ENCODE measurements at places on chromosomes 4 and X.

DNA sequence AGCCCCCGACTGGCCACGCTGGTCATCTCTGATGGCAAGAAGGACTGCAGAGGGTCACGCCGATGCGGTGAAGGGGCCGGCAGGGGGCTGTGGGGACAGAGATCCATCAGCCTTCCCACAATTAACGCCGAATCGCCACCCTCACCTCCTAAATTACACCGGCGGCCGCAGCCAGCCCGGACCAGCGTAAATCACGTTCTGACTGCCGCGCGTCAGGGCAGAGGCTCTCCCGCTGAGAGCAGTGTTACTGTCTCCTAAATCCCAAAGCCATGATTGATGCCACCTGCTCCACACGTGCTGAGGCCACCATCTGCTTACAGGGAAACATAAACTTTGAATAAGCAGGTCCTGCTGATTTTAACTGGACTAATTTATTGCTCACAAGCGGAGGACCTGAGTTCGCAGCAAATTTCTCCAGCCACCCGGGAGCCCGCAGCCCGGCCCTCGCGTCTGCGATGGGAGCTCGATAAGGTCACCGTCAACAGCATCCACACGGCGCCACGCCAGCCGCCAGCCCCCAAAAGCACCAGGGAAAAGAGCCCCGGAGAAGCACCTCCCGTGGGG lies 127.3 kb upstream of the NKX1-1 start:
- DNase-seq, result no peak

GRCh38 chr4:79298484-79298883 lies 27.4 kb downstream of the NAA11 start:
- DNase-seq, result no peak

- DNase-seq, result peak; percentile 33
Measured at GRCh38 chrX:112642349-112642748, 37.4 kb downstream of the LHFPL1 start.

- DNase-seq, result no peak
Measured at GRCh38 chr4:184751585-184751956, 17.7 kb upstream of the CENPU start.

DNA sequence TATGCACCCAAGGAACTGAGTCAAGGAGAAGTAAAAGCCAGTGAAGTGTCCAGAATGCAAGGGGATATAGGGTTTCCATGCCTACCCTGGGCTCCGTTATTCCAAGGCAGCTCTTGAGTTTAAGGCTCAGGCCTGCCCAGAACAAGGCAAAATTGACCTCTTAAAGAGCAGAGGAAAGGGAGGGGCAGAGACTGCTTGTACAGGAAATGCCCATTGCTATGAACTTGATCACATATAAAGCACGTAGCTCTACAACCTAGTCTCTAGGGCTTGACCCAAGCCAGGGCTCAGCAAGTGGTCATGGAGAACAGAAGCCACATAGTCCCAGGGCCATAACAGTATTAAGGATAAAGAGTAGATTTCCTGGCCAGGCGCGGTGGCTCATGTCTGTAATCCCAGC lies 58.2 kb upstream of the MSN start:
- DNase-seq, result no peak

- DNase-seq, result no peak
Measured at GRCh38 chrX:153245288-153245731, 66.2 kb downstream of the MAGEA1 start.

DNA sequence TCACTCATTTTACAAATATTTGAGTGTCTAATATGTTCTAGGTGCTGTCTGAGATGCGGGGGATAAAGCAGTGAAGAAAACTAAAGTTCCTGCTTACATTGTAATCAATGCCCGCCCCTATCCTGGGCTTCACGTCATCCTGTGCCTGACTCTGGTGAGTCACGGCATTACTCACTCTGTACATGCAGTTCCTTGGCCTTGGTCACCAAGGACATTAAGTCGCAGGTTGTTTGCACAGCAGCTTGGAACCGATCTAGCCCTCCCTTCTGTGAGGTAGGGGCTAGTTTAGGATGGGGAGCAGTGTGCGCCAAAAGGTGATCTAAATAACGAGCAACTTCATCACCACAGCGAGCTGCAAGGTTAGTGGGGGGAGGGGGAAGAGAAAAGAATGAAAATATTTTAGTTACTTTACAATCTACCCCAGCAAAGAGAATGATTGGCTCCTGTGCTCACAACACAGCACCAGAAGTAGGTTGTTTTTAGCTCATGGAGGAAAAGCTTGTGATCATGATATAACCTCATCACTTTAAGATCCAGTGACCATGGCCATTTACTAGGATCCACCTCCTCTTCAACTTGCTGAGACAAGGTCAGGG lies 48.0 kb upstream of the HDAC8 start:
- DNase-seq, result peak; percentile 84

DNA sequence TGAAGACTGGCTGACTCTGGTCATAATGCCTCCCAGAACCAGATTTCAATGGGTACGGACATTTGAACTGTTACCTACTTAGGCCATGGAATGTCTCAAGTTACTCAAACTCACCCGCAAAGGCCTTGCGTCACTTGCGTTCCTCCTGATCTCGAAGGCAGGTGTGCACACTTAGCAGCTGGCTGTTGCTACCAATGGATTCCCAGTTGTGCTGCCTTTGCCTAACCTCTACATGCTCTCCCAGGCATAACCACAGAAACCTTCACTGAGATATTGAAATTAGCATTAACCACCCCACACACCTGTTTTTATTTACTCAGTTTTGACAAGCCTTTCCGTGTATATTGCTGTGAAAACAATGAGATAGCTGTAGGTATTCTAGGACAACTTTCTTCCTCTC lies 2.8 kb downstream of the ERVMER34-1 start:
- no peak for DNase-seq

- no peak for DNase-seq
Measured at GRCh38 chrX:136635235-136635634, 12.7 kb upstream of the CD40LG start.

DNA sequence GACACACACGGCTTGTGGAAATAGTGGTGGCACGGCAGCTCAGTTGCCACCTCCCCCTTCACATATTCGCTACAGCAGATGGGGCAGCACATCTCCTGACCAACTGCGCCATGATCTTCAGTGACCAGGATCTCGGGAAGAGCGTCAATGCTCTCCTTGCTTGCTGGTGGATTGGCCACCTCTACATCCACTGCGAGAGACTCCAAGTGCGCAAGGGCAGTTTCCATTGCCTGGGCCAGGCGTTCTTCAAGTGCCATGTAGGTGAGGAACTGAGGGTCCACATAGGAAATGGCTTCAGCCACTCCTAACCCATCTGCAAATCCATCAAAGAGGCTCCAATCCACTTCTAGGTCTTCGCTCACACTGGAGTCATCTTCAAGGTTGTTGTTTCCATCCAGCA lies 3.9 kb downstream of the PJA1 start:
- DNase-seq, result no peak

- no peak for DNase-seq
Measured at GRCh38 chr4:29415771-29416170, 1304.4 kb upstream of the PCDH7 start.
